ENCODE measurements at places on chromosomes 5 and 9.

- peak; percentile 58 for DNase-seq
These were observed 97.9 kb downstream of the SV2C start for GRCh38 chr5:76180814-76181805.

DNA sequence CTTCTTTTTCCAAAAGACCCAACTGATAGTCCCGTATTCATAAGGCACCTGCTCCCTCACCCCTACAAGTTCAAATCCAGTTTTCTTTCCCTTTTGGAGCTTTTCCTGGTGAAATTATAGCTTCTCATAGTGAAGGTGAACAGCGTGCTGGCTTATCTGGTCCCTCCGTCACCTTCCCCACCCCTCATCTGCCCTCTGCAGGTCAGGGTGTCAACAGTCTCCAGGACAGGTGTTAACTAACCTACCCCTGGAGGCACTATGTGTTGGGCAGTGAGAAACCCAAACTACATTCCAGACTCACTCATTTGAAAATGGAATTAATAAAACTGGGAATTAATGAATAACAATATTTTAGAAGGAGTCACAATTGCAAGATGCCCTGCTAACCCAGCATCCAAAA is 109.0 kb upstream of the TAS2R1 start:
- no peak for DNase-seq

GRCh38 chr5:124997186-124997893 is 250.9 kb upstream of the ZNF608 start:
- DNase-seq = no peak

DNA sequence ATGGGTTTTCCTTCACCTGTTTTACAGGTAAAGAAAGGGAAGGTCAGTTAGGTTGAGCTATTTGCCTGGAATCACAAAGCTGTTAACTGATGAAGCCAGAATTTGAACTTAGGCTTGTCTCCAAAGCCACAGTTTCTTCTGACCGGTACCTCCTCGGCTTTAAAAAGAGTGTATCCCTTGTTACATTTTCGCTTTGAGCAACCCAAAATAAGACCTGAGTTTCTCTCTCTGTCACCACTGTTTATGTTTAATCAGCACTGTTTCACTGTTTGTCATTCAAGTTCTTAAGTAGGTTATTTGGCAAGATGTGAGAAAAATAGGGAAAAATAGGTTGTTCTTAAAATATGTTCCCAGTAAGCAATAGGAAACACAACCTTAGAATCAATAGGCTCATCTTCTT is 84.6 kb downstream of the VCAN start:
- DNase-seq = no peak

DNA sequence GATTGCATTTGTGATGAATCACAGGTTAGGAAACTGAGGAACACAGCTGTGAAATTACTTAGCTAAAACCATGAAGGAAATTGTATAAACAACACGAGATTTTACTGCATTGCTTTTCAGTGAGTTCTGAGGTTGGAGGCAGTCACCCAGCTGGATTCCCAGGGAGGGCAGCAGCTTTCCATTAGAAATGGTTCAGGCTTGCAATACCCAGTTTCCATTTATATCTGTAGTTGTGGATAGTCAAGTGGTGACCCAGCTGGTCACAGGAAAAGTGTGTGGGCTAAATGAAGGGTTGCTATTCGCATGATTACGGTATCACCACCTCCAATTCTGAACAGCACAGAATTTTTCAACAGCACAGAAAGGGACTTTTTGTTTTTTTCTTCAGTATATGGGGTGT is 34.3 kb upstream of the SPATA31D4 start:
- no peak for DNase-seq

DNA sequence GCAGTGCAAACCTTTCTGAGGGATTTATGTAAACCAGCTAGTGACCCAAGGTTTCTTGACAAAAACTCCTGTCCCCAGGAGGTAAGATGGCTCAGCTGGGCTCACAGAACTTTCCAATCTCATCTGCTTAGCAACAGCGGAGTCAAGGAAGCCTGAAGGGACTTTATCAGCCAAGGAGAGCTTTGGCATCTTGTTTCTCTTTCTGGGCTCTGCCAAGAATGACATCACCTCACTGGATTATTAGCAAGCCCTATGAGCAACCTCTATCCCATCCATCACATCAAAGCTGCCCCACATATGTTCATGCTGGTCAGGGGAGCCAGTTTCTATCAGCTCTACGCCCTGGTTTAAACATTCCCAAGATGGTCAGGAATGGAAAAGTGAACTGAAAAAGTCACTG is 461.3 kb downstream of the ENC1 start:
- no peak for DNase-seq

DNA sequence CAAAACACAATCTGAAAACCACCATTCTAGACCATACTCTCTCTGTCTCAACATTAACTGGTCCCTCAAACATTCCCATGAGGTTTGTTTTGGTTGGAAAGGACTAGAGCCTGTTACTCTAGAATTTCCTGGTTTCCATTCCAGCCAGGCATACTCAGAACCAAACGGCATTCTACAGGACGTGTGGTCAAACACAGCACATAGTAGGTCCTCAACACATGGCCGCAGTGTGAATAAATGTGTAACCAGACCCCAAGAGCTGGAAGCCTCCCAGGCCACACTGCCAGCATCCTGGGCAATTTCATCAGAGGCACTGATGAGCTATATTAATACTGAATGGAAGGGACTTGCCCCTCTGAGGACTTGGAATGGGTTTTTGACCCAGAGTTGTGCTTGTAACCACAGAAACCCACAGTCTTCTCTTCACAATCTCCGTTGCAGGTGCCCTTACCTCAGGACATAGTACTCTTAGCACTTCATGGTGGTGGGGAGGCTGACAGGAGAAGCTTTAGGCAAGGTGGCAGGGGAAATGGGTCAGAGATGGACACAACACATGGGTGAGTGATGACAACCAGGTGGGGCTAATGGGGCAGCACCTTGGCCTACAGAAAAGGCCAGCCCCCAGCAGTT is 66.0 kb downstream of the ZNF366 start:
- no peak for DNase-seq

- no peak for DNase-seq
These were observed 15.6 kb upstream of the NREP start for GRCh38 chr5:111772456-111773122.

DNA sequence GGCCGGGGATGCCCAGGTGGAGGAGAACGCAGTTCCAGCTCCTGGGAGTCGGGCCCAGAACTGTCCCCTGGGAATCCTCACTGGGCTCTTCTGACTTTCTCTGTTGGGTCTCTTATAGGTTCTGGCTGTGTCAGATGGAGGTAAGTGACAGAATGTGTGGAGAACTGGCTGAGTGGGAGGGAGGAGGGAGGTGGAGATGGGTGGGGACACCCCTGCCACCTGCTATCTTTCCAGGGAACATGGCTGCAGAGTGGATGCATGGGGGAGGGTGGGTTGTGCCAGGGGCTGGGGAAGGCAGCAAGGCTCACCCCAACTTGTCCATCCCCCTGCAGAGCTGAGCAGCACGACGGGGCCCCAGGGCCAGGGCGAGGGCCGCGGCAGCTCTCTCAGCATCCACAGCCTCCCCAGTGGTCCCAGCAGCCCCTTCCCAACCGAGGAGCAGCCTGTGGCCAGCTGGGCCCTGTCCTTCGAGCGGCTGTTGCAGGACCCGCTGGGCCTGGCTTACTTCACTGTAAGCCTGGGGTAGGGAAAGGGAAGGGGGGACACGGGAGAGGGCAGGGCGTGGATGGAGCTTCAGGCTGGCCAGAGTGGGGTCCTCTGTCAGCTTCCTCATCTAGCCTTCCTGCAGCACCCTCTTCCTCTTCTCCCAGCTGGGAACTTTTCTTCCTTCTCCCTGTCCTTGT is 8.3 kb downstream of the RGS14 start:
- no peak for DNase-seq

DNA sequence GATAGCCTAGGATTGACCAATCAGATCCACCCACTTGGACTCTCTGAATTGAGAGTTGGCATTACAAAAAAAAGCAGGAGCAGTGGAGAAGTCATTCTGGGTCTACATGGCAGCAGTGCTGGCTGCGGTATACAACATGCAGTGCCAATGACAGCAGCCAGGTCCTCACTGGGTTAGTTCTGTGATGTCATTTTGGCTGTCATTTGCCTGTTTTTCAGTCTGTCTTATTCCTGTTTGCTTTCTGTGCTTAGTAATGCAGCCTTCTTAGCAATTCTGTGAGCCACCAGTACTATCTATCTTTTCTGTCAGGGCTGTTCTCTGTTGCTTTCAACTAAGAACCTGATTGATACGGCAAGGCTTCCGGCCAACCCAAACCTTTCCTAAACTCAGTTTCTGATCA is 471.8 kb downstream of the BNC2 start:
- no peak for DNase-seq

GRCh38 chr9:130746434-130747212 is 53.0 kb downstream of the EXOSC2 start:
- no peak for DNase-seq

- DNase-seq = no peak
These were observed 52.7 kb upstream of the ZNF618 start for GRCh38 chr9:113823421-113823820.

DNA sequence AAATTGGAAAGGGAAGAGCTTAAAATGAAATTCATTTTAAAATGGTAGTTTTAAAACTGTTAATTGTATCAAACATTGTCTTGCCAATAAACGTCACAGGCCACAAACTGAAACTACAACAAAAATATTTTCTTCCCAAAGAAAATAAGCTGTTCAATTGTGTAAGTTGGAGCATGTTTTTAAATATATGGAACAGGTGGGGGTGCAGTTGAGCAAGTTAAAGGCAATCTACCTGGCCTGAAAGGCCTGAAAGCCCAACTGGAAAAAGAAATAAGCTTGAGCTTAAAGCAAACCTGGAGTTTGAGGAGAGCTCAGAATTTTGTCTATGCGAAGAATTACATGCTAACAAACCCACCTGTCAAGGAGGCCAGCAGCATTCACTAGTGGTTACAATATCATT is 439.5 kb downstream of the ACTL7B start:
- peak; percentile 61 for DNase-seq

GRCh38 chr5:39225405-39226099 is 6.2 kb upstream of the FYB1 start:
- no peak for DNase-seq

DNA sequence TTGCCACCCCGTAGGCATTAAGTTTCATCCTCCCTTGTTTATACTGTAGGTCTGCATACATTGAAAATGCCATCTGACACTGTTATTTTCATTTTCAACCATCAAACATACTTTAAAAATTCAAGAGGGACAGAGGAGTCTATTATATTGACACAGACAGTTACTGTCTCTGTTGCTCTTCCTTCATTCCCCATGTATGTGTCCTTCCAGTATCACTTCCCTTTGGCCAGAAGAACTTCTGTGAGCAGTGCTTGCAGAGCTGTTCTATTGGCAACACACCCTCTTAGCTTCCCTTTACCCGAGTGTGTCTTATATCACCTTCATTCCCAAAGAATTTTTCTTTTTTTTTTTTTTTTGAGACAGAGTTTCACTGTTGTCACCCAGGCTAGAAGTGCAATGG is 42.8 kb downstream of the RASGEF1C start:
- DNase-seq = no peak

GRCh38 chr9:121633119-121633714 is 18.2 kb upstream of the DAB2IP start:
- DNase-seq = peak; percentile 40

DNA sequence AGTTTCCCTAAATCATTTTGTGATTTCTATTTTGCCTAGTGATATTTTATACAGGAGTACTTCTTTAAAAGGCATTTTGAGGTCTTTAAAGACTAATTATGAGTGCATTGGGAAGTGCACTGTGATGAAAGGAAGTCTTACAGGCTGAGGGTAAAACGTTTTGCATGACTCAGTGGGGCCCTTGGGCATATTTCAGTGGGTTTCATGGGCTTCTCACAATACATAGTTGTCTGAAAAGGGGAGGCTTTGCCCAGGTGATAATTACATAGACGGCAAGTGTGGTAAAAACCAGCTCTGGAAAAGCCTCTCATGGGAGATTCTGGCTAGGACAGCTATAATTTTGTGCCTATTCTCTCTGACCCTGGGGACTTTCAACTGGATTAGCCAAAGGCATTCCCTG is 387.2 kb downstream of the ARHGEF28 start:
- DNase-seq = no peak

- peak; percentile 97 for DNase-seq
These were observed 19.1 kb downstream of the GFI1B start for GRCh38 chr9:132997591-132997990.

GRCh38 chr5:56876327-56876726 is 33.1 kb upstream of the SETD9 start:
- DNase-seq = no peak

DNA sequence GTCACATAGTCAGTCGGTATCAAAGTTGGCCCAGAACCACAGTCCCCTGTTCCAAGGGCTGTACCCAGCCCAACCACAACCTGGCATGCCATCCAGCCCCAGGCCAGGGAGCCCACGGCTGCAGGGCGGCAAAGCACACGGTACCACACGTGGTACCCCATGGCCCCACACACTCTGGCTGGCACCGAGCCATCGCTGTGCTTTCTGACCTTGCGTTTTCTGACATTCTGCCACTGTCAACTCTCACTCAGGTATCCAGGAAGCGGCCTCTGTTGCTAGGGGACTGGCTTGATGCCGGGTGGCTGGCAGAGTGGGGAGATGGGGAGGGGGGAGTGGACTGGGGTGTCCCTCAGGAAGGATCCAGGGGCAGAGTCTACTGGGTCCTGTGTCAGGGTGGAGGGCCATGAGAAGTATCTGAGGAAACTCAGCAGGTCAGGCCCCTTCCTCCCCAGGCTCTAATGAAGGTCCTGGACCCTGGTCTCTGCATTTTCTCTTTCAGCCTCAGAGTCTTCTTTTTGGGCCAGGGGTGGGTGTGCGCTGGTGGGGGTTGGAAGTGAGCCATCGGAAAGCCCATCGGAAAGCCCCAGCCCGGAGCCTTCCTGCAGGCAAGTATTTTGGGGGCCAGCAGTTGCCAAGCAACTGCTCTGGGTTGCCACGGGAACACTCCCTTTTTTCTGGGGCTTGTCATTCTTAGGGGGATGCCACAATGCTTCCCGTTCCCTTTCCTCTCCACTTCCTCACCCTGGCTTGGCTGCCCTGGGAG is 21.0 kb upstream of the RALGDS start:
- DNase-seq = no peak

GRCh38 chr5:69493396-69494133 is 975 bp downstream of the OCLN start:
- peak; percentile 63 for DNase-seq

DNA sequence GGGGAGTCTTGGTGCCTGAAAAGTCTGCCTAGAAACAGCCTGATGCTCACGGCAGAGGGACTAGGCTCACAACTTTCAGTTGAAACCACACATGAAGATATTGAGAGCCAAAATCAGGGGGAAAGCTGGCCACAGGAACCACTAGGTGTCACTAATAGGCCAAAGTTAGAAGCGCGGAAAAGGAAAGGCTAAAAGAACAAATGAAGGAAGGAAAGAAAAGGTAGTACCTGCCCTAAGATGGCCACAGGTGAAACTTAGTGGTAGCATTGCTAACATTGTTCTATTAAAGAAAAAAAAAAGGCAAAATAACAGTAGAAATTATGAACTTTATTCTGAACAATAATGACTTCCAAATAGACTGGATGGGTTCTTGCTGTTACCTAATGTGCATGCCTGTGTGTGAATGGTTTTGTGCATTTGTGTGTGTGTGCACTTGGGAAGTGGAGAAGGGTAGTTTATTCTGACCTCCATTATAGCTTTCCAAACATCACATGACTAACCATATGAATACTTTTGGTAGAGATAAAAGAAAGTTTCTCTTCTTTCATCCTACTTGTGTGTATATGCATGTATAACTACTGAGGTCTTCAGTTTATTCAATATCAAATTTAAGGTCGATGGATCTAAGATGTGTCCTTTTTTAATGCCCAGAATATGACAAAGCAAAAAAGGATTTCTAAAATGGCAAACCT is 2.1 kb upstream of the RFESD start:
- peak; percentile 79 for DNase-seq

Data from SW480 (cell line).